T-helper 17 cell (primary cell): ENCODE measurements at places on chromosomes 2 and 18. TPM values are rescaled to one million over a fixed set of nuclear protein-coding genes. Genes with fewer than 3 reads are reported as not detected.

DNA sequence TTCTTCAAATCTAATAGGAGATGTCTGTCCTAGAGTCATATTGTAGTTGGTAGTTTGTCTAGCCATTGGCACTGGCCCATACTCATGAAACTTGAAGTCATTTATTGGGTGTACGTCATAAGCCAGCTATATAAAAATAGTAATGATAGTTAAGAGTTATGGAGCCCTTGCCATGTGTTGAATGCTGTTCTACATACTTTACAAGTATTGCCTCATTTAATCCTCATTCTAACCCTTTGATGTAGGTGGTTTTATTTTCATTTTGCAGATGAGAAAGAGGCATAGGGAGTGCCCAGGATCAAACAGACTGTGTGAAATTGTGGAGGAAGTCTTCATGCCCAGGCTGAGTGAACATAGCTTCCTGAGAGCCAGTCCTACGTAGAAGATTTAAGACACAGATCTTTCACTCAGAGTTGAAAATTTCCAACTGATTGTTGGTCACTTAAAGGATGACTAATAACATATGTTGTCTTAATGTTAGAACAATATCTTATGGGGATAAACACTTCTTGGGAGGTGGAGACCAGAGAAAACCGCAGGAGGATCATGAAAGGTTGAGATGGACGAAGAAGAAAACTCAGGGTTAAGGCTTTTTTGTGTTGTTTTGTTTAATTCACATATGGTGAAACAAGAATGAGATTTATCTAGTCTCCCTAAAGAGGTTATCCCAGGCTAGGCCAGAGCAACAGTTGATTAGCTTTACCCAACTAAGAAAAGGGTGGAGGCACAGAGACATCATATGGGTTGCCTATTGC is 156.0 kb downstream of the CERS6 start:
- DNase-seq: no peak

Gene PLCL1
- 24.9 TPM for total RNA-seq

Gene NPC1
- 43.5 TPM for total RNA-seq

DNA sequence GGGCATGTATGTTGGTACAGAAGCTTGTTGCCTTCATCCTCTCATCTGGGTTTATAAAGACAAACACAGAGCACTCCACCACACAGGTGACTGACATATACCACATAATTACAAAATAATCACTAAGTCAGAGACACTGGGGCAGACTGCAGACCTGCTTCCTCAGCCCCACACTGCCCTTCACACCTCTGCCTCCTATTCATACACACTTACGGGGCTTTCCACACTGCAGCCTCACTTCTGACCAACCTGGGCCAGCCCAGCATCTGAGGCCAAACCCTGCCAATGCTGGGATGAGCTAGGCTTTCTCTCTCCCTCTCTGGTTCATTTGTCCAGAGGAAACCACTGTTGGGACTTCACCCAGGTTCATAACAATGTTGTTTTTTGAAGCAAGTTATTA is 4.5 kb downstream of the EMX1 start:
- DNase-seq: no peak

- DNase-seq: no peak
These were observed 166.9 kb upstream of the KLF7 start for GRCh38 chr2:207332480-207333212.

Gene DYSF
- 2.8 TPM for total RNA-seq
